ENCODE measurements at places on chromosomes 4 and X.
A peak's percentile ranks its signal among the peaks of the same experiment; 100 is the strongest.

DNA sequence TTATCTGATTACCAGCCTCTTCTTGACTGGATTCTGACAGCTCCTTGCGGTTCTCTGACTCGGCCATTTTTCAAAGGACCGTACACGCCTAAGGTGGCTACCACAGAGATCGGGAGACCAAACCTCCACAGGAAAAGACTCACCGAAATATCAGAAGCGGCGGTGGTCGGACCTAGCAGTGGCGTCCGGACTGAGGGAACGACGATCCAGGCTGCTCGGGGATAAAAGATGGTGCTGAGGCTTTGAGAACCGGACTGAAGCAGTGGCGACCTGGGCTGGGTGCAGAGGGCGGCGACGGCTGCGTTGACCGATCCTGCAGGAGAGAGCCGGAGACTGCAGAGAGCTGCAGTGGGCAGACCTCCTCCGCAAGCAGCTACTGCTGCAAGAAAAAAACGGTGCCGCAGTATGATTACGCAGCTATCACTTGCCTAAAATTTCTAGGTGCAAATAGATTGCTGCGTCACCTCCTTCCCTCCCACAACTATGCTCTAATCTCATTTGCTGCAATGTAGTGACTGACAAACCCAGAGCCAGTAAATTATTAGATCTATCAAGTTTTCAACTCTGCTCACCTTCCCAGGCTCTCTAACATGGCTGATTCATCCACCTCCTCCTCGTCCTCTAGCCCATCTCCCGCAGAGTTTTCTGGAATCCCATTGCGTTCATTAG is at the start of gene NAP1L2:
Gene NAP1L2, minus strand, starts transcription at position 426 of the 669 bp plus-strand sequence. Its CDS starts 359 bp downstream, at position 67.
- peak; percentile 0 for DNase-seq

- no peak for DNase-seq
These were observed 28.3 kb upstream of the PLCXD1 start for GRCh38 chrX:252957-253291.

DNA sequence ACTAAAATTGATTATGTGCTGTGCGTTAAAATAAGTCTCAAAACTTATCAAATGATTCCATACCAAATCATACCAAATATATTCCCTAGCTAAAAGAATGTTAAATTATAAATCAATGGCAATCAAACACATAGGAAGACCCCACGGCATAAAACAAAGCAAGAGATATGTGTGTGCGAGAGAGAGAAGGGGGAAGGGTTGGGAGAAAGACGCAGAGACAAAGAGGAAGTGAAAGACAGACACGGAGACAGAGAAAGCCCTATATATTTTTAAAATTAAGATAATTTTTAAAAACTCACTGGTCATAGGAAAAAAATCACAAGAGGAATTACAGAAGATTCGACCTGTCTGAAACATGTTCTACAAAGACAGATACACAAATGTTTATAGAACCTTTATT is 371.4 kb downstream of the NLGN4X start:
- DNase-seq: no peak

DNA sequence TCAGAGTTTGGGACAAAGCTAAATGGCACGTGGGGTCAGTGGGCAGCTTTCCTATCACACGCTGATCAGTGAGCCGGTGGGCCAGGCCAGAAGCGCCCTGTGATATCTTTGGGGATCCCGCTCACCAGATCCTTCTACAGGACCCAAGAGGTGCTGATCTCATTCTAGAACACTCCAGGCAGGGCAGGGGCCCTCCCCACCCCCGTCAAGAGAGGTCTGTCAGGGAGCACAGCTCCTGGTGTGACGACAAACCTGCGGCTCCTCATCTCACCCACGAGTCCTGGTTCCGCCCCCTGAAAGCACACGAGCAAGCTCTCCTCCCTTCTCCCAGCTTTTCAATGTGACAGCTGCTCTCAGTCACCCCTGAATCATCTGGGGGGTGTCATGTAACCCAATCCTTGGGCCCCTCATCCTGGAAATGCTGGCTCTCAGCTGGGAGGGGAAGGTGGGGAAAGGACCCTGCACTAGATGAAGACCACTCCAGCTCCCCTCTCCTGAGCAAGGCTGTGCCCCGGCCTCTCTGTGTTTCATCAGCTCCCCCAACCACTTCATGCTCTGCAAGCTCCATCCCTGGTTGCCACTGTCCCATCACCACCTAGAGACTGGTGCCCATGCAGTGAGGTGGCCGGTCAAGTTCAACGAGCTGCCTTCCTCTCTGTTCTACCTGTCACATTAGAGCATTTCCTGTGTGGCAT is 4.6 kb downstream of the HCFC1 start:
- DNase-seq: no peak

- DNase-seq: no peak
These were observed 16.3 kb upstream of the LRAT start for GRCh38 chr4:154727540-154727939.

DNA sequence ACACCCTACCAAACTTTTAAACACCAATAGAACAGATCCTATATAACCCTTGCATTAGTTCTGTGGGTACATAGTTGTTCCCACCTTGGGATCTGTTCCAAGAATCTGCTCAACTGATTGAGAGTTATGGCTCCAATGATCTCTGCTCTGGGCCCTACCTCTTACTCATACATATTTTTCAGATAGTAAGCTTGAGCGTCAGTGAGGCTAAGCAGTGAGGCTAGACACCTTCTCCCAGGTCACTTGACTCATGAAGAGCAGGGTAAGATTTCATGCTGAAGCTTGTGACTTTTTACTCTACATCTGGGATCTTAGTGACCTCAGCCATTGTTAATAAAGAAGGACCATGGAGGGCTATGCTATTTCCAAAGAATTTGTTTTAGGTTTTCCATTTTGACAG is 23.1 kb upstream of the TNIP3 start:
- DNase-seq: no peak

GRCh38 chrX:11089802-11090201 is 21.3 kb upstream of the HCCS start:
- no peak for DNase-seq

DNA sequence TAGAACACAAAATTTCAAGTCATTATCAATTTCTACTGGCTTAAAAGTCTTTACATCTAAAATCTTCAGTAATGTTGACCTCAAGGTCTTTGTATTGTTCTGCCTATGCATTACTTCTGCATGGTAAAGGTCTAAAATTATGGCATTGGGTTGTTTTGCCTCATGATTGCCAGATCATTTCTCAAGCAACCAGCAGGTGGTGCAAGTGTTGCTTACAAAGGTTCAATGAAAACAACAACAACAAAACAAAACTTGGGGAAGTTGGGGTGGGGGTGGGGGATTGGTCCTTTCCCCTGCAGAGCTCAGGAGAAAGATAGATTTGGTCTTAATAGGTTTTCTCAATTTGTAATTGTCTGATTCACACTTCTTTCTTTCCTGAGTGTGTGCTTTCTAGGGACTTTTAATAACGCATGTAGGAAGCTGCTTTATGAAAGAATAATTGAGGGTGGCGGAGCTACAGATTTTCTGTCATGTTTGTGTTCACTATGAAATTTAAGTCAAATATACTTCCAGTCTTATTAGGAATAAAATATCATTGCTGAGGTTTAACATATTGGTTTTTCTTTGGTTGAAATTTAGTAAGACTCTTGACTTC is 145.1 kb downstream of the COL4A5 start:
- peak; percentile 0 for DNase-seq
